ENCODE measurements at places on chromosomes 11 and 22.

- H3K4me3 ChIP-seq, result no peak overlapping the region
- DNase-seq, result no peak
- no peak overlapping the region for H3K27ac ChIP-seq
- H3K4me1 ChIP-seq, result no peaks in the 10 kb centered on the region
Observed at GRCh38 chr22:33455036-33455435, 396.9 kb upstream of the SYN3 start.

DNA sequence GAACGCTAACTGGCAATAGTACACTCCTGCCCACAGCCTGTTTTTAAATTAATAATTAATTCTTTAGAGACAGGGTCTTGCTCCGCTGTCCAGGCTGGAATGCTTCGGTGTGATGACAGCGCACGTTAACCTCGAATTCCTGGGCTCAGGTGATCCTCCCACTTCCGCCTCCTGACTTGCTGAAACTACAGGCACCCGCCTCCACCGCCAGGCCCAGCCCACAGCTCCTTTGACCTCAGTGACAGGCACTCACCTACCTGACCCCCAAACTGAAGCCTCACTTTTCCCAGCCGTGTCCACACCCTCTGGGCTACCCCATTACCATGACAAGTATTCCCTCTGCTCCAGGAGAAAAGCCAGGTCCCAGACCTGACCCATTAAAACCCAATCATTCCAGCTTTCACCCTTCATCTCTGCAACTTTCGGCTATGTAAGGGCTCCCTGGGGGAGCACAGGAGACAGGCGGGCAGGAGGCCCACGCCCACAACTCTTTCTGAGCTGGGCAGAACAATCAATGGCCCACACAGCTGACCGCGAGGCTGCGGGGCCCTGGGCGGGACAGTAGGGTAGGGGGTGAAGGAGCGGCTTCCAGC, 730 bp downstream of the LMNTD2 start:
- no peak for DNase-seq
- peak overlapping the region; percentile 87 for H3K4me3 ChIP-seq
- peaks cover 13% of the 10 kb centered on the region for H3K4me1 ChIP-seq

DNA sequence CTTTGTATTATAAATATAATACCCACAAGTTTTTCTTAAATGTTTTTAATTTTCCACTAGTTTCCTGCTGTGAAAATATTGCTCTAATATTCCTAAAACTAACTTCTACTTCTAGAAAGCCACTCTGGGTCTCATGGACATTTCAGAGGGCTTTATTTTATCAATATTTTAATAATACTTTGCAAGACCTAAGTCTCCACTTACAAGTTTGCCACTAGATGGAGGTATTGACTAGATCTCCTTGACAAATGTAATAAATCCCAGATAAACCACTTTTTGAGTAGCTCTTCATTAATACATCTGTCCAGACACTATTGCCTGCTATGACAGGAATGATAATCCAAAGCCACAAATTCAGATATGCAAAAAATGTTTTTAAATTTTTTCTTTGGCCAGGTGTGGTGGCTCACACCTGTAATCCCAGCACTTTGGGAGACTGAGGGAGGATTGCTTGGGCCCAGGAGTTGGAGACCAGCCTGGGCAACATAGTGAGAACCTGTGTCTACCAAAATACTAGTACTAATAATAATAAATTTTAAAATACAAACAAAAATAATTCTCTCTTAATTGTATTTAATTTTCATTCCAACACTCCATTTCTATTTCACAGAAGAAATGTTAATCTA, 3.5 kb upstream of the ACAT1 start:
- peak; percentile 6 for DNase-seq
- H3K27ac ChIP-seq, result no peak overlapping the region
- H3K27me3 ChIP-seq, result peaks cover 3% of the 10 kb centered on the region
- H3K36me3 ChIP-seq, result no peaks in the 10 kb centered on the region
- H3K4me3 ChIP-seq, result no peak overlapping the region

DNA sequence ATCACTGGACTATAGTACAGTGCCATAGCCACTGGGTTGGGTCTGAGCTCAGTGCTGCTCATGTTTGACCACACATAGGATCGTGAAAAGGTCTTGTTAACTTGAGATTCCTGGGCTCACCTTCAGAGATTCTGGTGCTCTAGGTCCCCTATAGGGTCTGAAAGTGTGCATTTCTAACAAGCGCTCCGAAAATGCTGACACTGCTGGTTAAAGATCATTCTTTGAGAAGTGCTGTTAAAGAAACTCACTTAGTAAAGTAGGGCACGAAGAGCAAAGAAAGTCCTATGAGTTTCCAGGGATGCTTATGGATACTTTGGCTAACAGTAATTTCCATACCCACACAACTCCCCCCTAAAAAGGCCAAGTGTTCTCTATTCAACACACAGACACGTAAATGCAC, 108.1 kb upstream of the PAX6 start:
- no peaks in the 10 kb centered on the region for H3K36me3 ChIP-seq
- no peak overlapping the region for H3K27ac ChIP-seq
- no peak overlapping the region for H3K4me3 ChIP-seq
- no peak for DNase-seq
- H3K4me1 ChIP-seq, result no peaks in the 10 kb centered on the region

GRCh38 chr11:91835051-91835560, 389.5 kb upstream of the FAT3 start:
- no peaks in the 10 kb centered on the region for H3K36me3 ChIP-seq
- H3K4me1 ChIP-seq, result no peaks in the 10 kb centered on the region
- no peak overlapping the region for H3K27ac ChIP-seq
- H3K4me3 ChIP-seq, result no peak overlapping the region

DNA sequence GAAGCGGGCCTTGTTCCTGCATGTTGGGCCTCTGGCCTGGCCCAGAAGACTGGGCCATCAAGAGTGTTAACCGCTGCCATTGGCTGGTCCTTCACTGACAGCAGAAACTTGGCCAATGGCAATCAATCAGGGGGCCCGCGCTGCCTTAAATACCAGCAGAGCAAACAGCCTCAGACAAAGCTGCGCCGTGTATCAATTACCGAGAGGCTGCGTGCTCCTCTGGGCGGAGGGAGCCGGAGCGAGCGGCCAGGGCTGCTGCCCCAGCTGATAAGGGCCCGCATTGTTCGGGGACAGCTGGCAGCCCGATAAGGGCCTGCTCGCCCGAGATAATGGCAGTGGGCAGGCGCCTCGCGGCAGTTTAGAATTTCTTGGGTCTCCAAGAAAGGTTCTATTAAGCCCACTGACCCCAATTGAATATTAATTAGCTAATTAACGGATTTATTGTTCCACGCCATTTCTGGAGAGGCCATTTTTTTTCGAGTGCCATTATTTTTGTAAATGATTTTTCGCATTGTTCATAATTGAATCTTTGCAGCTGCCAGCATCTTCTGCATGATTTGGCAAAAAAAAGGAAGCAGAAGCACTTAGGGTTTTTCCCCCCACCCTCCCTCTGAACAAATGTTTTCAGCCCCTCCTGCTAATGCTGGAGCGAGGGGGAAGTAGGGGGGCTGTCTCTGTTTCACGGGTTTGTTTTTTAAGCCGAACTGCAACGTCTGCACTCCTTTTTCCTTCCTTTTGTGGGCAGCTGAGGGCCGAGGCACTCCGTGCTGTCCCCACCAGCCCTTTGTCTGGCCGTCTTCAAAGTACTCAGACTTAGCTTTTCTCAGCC, 37.6 kb upstream of the RIC3 start:
- no peak overlapping the region for H3K4me3 ChIP-seq
- no peak overlapping the region for H3K27ac ChIP-seq
- no peaks in the 10 kb centered on the region for H3K36me3 ChIP-seq
- H3K4me1 ChIP-seq, result peaks cover 4% of the 10 kb centered on the region

GRCh38 chr11:15216678-15217077, 102.0 kb downstream of the INSC start:
- H3K27me3 ChIP-seq, result no peaks in the 10 kb centered on the region
- no peaks in the 10 kb centered on the region for H3K4me1 ChIP-seq
- no peaks in the 10 kb centered on the region for H3K36me3 ChIP-seq
- DNase-seq, result no peak

- no peaks in the 10 kb centered on the region for H3K36me3 ChIP-seq
- no peak for DNase-seq
- peaks cover 8% of the 10 kb centered on the region for H3K27me3 ChIP-seq
- peak overlapping the region; percentile 13 for H3K27ac ChIP-seq
- H3K4me3 ChIP-seq, result peak overlapping the region; percentile 91
Observed at GRCh38 chr11:73597336-73597955, 466 bp downstream of the FAM168A start.
